ENCODE measurements at places on chromosomes 16 and 17.

DNA sequence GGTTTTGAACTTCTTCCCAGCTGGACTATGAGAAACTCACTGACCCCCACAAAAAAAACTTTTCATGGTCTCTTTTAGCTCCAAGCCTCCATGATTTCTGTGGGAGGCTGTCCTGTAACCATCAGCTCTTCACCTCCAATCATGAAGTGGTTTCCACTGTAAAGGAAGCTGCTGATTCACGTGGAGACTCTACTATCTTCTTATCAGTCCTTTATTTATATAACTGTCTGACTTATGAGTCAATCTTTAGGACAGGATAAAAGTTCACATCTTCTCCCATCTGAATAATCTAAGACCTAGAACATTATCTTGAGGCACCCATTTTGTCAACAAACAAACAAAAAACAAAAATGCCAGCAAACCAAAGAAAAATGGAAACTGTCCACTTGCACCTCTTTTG, 409.9 kb downstream of the SLC39A11 start:
- peak; percentile 28 for DNase-seq

DNA sequence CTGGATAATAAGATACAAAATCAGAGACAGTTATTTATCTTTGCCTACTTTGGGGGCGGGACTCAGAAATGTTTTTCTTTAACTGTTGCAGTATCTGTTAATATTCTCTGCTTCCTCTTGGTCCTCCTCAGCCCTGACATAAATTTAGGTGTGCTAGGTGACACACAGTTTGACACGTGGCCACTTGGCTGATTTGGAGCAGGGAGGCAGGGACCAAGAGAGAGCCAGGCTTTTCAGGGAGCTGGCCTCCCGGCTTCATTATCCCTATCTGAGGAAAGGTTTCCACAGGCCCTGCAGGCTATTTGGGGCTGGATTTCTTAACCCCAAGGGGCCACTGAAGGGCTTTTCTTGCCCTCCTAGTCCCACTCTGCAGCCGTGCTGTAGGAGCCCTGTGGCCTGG, 20.1 kb upstream of the NAT9 start:
- DNase-seq: no peak

- peak; percentile 59 for DNase-seq
These were observed 11.0 kb downstream of the CHMP6 start for GRCh38 chr17:81002409-81003361.

- no peak for DNase-seq
These were observed 45.8 kb downstream of the TNFRSF13B start for GRCh38 chr17:16926061-16926511.

DNA sequence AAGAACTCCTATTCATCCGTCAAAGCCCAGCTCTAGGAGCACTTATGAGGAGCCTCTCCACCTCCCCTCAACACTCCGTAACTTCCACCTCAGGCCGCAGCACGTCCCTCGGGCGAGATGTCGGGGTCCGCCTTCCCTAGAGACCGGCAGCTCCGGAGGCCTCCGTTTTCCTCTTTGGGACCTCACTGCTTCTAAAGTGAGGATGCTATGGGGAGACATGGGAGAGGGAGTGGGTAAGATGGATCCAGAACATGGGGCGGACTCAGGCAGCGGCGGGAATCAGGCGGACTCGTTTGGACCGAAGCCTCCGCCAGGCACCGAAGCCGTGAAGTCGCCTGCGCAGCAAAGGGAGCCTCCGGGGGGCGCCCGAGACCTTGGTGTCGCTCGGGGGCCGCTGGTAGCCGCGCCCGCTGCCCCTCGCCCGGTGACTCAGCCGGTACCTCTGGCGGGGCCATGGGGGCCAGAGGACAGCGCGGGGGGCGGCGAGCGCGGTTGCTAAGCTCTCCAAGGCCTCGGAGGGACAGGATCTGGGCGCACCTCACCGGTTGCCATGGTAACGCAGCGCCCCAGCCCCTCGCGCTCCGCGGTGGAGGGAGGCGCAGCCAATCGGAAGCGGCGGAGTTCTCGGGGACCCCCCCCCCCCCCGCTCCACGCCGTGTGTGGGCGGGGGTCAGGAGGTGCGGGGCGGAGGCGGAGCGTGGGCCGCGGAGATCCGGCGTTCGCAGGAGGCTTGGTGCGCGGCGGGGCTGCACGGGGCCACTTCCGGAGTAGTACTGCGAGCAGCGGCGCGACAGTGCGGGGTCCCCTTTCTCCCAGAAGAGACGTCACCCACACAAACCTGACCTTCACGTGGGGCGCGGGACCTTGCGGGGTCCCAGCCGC, 1.3 kb upstream of the HIC1 start:
- peak; percentile 75 for DNase-seq

All from fibroblast of skin of right quadriceps (primary cell).